ENCODE measurements at places on chromosomes 7 and 10.

- DNase-seq: no peak
Measured at GRCh38 chr10:80871083-80871482, 333.4 kb downstream of the SH2D4B start.

DNA sequence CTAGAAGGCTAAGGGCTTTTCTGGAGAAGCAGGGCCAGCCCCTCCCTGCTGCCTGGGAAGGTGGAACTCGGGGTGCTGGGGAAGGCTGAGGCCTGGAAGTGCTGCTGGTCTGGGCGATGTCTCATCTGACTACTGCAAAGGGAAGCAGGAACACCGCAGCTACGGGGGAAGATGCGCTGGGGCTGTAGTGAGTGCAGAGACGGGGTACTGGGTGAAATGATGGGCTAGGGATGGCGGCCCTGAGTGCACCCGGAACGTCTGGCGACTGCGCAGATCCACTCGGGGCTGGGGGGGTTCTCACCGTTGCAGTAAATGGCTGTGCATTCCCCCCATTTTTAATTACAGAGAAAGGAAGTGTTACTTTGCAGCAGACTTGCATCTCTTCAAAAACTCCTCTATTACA lies 195.4 kb upstream of the ADARB2 start:
- no peak for DNase-seq

- peak; percentile 19 for DNase-seq
Measured at GRCh38 chr10:75508814-75509306, 77.4 kb downstream of the LRMDA start.

DNA sequence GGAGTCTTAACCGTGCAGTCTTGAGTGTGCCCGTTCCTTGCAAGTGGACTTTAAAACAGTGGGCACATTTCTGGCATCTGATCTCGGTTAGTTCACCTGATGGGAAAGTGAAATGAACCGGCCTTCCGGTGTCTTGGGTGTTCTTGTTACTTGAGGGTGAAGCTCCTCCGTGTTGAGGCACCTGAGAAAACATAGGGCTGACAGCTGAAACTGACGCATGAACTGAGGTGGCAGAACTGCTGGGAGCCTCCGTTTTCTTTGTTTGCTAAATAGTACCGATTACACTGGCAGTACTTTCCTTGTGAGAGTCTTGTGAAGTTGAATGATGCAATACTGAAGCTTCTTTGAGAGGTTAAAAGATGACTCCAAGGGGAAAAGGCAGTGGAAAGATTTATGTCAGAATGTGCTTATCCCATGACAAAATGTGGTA lies 62.8 kb upstream of the SAMD8 start:
- no peak for DNase-seq

- no peak for DNase-seq
Measured at GRCh38 chr7:1757601-1758000, 87.5 kb downstream of the ELFN1 start.

DNA sequence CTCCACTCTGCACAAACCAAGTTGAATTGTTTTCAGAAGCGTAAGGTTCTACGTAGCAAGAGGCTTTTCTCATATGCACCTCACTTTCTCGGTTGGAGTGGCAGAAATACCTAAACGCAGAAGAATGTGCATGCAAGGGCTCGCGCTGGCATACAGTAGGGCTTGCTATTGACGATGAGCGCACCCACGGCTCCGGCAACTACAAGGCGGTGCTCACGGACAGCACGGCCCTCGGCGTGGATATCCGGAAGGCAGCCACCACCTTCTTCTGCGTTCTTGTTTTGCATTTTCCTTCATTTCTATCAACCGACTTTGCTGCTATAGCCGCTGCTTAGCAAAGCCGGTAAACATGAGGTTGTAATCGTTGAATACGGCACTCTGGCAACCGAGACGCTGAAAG lies 51.1 kb upstream of the UBE3C start:
- no peak for DNase-seq

- DNase-seq: no peak
Measured at GRCh38 chr10:78471326-78471722, 437.7 kb downstream of the RPS24 start.

DNA sequence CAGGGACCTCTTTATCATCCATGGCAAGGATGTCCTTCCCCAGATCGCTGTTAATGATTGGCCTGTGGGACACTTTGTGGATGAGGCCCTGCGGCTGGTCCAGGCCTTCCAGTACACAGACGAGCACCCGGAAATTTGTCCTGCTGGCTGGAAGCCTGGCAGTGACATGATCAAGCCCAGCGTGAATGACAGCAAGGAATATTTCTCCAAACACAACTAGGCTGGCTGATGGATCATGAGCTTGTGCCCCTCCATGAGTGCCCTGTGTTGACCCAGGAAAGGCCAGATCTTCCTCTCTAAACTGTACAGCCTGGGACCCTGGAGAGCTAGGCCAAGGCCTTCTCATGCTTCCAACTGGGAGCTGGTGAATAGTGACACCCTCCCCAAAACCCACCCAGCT lies 124.1 kb downstream of the CUL2 start:
- no peak for DNase-seq

- peak; percentile 47 for DNase-seq
Measured at GRCh38 chr10:103276896-103277712, at the start of gene INA. INA (plus strand) TSS chr10:103277138; CDS start chr10:103277212, 74 bp downstream.

- no peak for DNase-seq
Measured at GRCh38 chr7:85840554-85840953, 653.7 kb upstream of the SEMA3D start.

DNA sequence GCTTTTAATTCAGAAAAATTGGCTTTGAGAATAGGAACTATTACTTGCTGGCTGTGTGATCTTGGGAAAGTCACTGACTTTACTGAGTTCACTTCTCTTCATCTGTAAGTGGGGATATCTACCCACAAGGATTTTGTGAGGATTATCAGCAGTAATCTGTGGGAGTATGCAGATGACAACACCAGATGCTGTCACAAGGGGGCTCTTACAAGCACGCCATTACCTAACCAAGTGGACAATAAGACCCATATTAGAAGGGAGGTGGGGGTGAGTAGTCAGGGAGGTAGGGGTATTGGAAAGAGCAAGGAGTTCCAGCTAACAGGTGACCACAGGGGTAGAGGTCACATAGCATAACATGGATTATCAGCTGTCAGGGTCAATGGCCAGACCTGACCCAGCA lies 569.4 kb downstream of the SUGCT start:
- DNase-seq: no peak

- DNase-seq: no peak
Measured at GRCh38 chr7:94444813-94445212, 50.1 kb downstream of the COL1A2 start.

DNA sequence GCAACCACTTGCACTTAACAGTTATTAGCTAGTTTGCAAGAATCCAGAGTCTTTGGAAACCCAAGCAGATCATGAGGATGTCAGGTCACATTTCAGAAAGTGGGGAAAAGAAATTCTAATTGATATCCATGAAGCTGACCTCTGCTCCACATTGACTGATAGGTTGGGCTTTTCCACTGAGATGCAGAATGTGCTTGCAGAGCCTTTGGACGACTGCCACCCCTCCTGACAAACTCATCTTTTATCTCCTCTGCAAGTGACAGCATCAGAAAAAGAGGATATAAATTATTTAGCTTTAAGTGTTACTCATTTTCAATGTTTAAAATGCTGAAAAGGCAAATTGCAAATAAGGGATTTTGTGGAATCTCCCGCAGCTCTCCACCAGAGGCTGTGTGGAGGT lies 75.3 kb downstream of the C10orf90 start:
- no peak for DNase-seq

- DNase-seq: no peak
Measured at GRCh38 chr10:964321-964987, 23.8 kb upstream of the GTPBP4 start.

DNA sequence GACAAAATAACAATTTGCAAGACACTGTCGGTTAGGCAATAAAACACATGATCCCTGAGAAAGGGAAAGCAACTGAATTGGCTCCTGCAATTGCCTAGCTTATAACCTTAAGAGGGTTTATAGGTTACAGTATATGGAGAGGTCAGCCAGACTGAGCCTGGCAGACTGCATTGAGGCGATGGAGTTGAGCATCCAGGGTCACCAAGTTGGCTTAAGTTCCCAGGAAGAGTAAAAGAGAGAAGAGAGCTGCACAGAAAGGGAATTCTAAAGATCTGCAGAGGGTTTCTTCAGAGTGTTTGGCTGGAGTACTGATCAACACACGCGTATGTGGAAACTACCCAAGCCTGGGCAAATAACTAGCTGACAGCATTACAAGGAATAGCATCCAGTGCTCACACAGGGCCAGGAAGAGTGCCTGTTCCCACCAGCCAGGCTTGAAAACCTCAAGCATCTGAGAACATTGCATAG lies 11.2 kb downstream of the ANKMY2 start:
- DNase-seq: no peak

- no peak for DNase-seq
Measured at GRCh38 chr7:92813390-92814024, 22.9 kb downstream of the CDK6 start.

- no peak for DNase-seq
Measured at GRCh38 chr10:80477813-80478212, 23.7 kb downstream of the TSPAN14 start.

DNA sequence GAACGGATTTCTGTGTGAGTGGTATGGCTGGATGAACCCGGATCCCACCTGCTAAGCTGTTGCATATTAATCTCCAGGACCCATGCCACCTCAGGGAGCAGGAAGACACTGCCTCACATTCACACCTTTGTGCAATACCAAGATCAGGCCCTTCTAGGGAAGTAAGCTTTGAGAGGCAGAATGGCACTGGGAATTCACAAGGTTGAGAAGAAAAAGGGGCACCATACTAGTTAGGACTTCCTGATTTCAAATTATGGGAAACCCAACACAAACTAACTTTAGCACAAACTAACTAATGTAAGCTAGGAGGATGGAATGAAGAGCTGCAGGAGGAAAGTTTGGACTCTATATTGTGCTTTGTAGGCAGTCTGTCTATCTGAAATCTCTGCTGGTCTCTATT lies 71.3 kb downstream of the TBXAS1 start:
- no peak for DNase-seq

GRCh38 chr10:31704195-31704594 lies 224.4 kb downstream of the ARHGAP12 start:
- DNase-seq: no peak

GRCh38 chr7:30931929-30932540 lies 20.4 kb downstream of the AQP1 start:
- DNase-seq: no peak

DNA sequence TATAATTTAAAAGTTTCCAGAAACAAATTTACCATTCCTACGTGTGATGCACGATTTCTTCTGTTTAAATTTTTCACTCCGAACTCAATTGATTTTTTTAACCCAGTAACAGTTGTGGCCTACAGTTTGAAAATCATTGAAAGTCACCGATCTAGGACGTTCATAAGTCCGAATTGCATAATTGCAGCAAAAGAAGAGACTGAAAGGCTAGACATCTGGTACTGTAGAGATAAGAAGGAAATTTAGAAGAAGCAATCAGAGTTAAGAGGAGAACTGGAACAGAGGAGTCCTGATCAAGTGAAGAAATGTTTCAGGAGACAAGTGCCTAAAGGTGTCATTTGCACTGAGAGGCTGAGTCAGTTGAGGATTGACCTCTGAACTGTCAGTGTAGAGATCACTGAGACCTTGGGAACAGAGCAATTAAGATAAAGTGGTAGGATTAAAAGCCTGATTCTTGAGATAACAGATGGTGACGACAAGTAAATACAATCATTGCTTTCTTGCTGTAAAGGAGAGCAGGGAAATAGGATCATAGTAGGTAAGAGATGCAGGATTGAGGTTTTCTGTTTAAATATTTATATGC lies 73.5 kb downstream of the ZFAND4 start:
- peak; percentile 43 for DNase-seq

GRCh38 chr7:30934225-30934624 lies 22.6 kb downstream of the AQP1 start:
- no peak for DNase-seq

GRCh38 chr7:4700577-4701235 lies 18.6 kb downstream of the FOXK1 start:
- no peak for DNase-seq

- no peak for DNase-seq
Measured at GRCh38 chr7:19213746-19214145, 68.5 kb upstream of the FERD3L start.

DNA sequence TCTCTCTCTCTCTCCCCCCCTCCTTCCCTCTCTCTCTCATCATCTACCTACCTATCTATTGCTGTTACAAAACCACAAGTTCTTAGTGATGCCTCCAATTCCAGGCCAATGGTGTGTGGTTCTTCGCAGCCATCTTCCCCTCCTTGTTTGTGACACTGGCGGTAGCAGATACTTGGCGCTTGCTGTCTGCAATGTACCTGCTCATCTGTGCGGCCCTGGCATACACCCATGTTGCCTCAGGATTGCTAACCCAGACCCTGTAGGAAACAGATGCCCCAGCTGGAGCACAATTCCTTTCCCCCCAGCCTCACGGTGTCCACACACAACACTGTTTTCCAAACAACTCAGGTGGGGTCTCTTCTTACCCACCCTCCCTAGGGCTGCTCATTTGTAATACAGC lies 13.6 kb upstream of the DPYSL4 start:
- DNase-seq: no peak

GRCh38 chr7:66055321-66055956 lies 20.2 kb upstream of the ASL start:
- no peak for DNase-seq

GRCh38 chr7:3464900-3465622 lies 164.0 kb downstream of the SDK1 start:
- no peak for DNase-seq

DNA sequence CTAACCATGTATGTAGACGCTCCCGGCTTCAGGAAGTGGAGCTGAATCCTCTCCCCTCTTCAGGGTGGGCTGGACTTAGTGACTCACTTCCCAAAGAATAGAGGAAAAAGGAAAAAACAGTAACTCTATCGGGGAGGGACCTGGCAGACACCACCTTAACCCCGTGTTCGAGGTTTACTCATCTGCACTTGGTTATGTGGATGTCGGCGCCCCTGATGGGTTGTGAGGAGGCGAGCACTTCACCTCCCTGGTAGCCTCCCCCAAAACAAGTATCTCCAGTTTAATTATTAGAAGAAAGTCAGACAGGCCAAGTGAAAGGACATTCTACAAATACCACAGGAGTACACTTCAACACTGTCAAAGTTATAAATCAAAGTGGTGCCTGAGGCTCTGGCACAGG lies 559.7 kb downstream of the TCERG1L start:
- DNase-seq: no peak

- DNase-seq: no peak
Measured at GRCh38 chr10:16752099-16752498, 65.1 kb downstream of the RSU1 start.
